ENCODE measurements at places on chromosomes 4 and X.

- DNase-seq = no peak
Measured at GRCh38 chr4:78417603-78418002, 134.0 kb upstream of the ANXA3 start.

DNA sequence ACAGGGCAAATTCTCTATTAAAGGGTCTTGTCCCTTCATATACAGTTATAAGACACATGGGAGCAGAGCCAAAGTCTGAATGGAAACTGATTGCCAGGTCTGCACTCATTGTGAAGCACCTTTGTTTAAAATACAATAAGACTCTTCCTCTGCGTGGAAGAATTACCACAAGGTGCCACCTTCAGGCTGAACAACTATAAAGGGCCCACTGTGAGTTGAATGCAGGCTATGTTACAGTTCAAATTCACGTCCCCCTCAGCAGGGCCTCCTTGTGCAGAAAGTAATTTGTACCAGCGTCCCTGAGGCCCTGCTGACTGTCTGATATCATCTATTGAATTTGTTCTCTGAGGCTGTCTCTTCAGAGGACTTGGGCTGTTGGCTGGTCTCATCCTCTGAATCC, 225.8 kb upstream of the TEX13C start:
- DNase-seq = no peak

DNA sequence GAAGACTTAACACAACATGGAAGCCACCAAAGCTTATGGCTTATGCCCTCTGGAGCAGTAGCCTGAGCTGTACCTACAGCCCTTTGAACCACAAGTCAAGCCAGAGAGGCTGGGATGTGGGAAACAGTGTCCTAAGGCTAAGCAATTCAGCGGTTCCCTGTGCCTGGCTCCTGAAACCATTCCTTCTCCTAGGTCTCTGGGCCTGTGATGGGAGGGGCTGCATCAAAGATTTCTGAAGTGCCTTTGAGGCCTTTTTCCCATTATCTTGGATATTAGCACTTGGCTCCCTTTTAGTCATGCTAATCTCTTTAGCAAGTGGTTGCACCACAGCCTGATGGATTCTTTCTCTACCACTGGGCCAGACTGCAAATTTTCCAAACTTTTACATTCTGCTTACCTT, 140.5 kb upstream of the NUDT10 start:
- no peak for DNase-seq

GRCh38 chr4:123833171-123833643, 436.6 kb downstream of the SPRY1 start:
- DNase-seq = no peak

DNA sequence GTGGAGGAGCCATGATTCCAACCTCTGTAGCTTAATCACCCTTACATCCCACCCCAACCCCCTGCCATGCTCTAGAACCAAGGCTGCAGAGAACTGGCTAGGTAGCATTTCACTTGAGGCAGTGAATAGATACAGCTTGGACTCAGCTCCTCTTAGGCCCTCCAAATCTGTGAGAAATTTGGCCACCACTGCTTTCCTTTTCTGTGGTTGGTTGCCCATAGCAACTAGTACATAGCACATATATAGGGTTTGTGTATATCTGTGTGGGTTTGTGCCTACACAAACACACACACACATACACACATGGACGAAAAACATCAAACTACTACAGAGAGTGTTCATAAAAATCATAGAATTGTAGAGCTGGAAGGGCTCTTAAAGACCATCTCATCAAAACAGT, 52.0 kb upstream of the CCDC160 start:
- DNase-seq = no peak

DNA sequence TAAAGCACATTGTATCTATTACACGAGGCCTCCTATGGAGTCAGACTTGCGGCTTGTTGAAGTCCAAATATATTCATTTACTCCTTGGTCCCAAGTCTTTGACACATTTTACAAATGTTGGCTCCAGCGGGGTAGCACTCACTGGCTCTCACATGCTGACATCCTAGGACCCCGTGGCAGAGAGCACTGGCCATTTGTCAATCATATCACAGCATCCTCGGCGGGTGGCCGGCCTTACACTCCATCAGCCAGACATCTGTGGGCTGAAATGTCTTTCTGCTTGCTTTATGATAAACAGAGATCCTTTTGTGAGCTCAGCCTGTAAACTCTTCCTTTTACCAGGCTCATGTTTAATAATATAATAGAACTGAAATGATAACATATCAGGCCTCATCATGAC, 25.7 kb upstream of the VCX2 start:
- DNase-seq = no peak

DNA sequence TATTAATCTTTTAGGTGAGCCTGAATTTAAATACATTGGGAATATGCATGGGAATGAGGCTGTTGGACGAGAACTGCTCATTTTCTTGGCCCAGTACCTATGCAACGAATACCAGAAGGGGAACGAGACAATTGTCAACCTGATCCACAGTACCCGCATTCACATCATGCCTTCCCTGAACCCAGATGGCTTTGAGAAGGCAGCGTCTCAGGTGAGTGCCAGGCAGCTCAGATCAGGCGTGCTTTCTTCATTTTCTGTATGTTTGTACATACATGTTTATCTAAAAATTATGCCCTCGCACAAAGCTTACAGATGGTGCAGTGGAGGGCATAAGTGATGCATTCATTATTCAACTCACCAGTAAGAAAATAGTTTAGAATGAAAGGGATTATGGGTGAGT, 85.6 kb downstream of the CPE start:
- DNase-seq = no peak

GRCh38 chrX:36753602-36754001, 254.6 kb upstream of the FAM47C start:
- DNase-seq = no peak

- DNase-seq = no peak
Measured at GRCh38 chr4:108846568-108846967, 83.7 kb upstream of the ETNPPL start.

DNA sequence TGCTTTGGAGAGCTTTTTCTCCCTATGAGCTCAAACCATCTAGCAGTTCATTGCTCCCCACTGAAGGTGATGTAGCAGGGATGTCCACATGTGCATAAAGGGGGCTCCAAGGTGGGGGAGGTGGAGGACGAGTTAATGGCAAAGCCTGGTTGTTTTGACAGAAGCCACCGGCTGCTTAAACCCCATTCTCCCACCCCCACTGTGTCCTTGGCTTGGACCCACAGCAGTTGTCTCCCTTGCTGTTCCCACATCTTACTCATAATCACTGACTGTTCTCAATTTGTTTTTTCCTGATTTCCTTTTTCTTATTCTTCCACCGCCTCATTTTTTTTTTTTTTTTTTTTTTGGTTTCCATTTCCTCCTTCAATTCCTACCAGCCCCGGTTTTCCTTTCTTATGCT, 72.7 kb downstream of the GEMIN8 start:
- DNase-seq = no peak

DNA sequence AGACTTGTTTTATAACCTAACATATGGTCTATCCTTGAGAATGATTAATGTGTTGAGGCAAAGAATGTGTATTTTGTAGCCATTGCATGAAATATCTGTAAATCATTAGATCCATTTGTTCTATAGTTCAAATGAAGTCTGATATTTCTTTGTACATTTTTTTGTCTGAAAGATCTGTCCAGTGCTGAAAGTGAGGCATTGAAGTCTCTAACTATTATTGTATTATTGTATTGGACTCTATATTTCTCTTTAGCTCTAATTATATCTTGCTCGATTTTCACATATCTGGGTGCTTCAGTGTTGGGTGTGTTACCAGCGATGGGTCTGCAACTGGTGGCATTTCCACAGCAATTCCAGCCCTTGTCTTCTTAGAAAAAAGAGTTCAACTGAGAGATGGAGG, 76.0 kb downstream of the PBDC1 start:
- no peak for DNase-seq

- DNase-seq = no peak
Measured at GRCh38 chr4:52709155-52709554, 42.1 kb downstream of the ERVMER34-1 start.

DNA sequence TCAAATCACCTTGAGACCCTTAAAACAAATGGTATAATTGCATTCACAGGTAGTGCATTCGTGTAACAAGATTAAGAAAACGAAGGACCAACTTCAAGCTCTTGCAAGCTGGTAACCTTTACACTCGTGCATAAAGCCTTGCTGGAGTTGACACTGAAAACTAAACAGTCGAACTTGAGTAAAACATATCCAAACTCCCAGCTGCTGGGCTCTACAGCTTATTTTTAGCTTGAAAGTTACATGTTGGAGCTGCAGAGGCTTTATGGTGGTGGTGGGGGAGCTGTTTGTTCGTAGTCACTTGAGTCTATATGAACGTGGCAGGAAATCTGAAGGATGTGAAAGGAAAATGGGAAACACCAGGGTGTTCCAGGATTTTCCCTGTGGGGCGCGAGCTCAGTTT, 2.7 kb upstream of the WDR1 start:
- DNase-seq = no peak

DNA sequence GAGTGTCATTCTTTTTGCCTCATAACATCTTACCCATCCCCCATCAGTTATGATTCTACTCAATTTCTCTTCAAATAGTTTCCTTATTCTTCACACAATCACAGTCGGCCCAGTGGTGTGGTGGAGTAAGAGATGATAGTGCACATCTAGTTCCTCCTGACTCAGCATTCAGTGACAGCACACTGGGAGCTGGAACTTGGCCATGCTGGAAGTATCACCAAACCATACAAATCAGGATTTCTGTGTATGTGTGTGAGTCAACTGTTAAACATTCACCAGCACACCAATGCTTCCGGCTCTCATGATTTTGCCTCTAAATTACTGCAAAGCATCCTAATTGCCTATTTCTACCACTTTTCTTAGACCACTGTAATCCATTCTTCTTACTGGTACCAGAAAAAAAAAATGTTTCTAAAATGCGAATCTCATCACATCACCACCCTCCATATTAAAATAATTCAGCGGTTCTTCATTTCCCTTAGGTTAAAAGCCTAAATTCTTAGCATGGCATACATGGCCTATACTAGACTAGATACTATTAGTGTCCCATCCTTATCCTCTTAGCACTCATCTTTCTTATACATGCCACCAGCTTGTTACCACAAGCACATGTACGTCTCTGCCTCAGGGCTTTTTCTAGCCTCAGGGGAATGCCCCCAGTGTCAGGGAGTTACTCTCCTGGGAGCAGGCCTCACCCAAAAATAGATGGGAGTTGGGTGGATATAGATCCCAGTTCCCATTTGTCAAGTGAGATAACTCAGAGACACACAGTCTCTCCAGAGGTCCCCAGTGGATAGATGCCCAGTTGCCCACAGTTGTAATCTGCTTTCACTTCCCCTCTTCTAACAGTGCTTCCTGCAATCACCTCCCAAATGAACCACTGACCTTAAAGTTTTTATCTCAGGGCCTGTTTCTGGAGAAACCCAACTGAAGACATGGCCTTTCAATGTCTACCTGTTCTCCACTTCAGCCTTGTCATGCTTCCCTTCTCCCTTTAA, 49.2 kb upstream of the DDX53 start:
- no peak for DNase-seq

DNA sequence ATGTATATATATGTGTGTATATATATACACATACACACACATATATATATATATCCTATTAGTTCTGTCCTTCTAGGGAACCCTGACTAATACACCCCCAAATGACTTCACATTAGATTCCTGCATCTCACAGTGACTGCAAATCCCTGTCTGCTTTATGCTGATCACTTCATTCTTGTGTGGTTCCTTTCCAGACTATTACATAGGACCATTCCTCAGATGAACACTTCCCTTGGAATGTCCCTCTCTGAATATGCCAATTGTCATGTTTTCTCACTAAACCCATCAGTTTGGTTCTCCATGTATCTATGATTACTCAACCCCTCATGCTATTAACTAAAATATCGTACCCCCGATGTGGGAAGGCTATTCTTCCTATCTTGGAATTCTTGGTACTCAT, 605.2 kb upstream of the NR3C2 start:
- DNase-seq = no peak

DNA sequence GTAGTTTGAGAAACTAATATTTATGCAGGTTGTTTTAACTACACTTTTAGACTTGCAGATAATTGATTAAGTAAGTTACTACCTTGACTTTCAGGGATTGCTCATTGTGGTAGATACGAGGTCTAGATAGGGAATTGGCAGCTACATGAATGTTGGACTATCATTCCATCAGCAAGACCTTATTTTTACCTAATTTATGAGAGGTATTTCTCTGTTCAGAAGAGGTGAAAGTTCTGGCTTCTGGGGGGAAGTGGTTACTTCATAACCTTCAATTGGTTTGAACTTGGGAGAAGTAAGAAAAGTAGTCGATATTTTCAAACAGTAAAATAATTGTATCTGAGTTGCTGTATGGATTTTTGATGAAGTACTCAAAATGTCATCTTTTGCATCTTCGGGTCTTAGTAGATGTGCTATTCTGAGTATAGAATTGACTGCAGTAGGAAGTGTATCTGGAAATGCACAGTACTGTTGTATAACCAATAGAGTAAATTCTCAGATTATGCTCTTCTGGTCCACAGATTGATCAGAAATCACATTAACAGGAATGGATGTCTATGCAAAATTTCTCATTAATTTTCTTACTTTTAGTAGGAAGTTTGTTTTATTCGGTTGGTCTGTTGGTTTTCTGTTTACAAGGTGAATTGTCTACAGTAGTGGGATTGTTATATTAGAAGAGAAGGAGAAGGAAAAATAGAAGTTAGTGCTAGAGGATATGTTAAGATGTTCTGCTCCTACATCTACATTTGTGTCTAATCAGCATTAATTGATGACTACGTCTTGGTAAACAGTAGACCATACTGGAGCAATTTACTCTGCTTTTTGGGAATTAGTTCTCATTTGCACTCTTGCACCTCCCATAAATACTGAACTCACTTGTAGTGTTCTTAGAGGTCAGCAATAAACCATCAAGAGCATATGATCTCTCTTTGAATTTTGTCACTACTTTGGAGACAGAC, 3.0 kb downstream of the NFKB1 start:
- DNase-seq = no peak

GRCh38 chr4:24094726-24095125, 204.9 kb upstream of the PPARGC1A start:
- no peak for DNase-seq

- no peak for DNase-seq
Measured at GRCh38 chr4:82373486-82373815, 340 bp downstream of the HNRNPD start.

- no peak for DNase-seq
Measured at GRCh38 chr4:81030061-81030980, at the start of gene BMP3. Gene BMP3 (plus strand): TSS chr4:81030708. CDS start chr4:81031285, 577 bp downstream.

GRCh38 chr4:38582445-38582844, 81.6 kb upstream of the KLF3 start:
- DNase-seq = no peak

DNA sequence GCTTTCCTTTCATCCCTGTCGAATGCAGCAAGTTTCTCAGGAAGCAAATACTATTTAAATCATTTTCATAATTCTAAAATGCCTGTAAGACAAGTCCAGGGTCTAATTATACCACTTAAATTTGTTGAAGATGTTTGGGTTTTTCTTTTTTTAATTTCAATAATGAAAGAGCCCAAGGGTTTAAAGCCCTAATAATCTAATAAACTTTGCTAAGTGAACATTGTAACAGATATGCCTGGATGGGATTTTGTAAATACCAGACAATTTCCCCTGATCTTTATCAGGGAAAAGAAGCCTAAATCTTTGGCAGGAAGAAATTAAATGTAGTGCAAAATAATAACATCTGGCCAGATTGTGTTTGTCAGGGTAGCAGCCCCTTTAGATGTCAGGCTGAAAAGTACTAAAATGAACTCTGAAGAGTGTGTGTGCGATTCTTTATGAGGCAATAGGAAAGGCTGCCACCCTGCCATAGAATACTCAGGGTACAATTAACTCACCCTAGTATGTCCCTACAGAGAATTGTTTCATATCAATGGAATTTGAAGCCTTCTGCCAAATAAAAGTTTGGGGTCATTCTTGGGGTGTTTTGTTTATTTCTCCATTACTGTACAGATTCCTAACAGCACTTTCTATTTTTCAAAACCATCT, 45.6 kb downstream of the GPC3 start:
- DNase-seq = no peak

- no peak for DNase-seq
Measured at GRCh38 chrX:75149654-75150053, 6.4 kb downstream of the ABCB7 start.

Measured in GM06990 (cell line).